ENCODE measurements at places on chromosomes 7 and 10.
A peak's percentile ranks its signal among the peaks of the same experiment; 100 is the strongest.

- DNase-seq = no peak
These were observed 19.6 kb downstream of the R3HCC1L start for GRCh38 chr10:98154076-98154475.

DNA sequence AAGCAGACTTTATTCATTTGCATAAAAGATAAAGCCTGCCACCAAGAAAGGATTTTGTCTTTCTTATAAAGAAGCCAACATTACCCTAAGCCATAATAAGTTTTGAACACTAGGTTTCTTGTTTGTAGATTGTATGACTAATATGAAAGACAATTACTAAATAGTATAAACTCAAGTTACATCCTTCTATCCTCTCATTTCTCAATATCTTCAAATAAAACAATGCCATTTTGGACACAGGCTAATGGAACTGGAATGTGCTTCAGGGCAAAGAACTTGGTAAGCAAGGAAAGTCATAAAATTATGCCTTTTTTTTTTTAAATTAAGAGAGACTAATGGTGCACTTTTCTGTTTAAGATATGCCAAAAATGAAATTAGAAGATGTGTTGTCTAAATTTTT is 137.7 kb downstream of the DKK1 start:
- no peak for DNase-seq

DNA sequence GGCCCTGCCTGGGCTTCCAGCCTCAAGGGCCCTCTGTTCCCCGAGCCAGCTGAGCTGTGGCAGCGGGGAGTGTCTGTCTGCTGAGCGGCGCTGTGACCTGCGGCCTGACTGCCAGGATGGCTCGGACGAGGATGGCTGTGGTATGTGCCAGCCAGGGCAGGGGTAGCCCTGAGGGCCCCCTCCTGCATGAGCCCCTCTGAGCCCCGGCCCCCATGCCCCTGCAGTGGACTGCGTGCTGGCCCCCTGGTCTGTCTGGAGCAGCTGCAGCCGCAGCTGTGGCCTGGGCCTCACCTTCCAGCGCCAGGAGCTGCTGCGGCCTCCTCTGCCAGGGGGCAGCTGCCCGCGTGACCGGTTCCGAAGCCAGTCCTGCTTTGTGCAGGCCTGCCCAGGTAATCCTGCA is 28.4 kb upstream of the ZNF467 start:
- no peak for DNase-seq

DNA sequence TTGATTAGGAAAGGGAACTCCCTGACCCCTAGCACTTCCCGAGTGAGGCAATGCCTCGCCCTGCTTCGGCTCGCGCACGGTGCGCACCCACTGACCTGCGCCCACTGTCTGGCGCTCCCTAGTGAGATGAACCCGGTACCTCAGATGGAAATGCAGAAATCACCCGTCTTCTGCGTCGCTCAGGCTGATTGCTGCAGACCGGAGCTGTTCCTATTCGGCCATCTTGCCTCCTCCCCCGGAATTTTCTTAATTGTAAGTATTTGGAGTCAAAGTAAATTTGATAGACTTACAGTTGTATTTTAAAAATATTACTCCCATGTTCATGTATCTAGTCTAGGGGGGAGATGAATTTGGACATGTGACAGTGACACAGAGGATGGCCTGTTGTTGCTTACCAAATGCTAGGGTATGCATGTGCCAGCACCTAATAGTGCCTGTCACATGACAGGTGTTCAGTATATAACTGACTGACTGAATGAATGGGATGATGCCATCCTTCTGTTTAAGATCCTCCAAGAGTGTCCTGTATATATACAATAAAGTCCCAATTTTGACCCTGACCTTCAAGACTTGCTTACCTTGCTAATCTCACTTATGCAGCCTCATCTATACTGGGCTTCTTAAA is 42.0 kb upstream of the ICA1 start:
- no peak for DNase-seq

DNA sequence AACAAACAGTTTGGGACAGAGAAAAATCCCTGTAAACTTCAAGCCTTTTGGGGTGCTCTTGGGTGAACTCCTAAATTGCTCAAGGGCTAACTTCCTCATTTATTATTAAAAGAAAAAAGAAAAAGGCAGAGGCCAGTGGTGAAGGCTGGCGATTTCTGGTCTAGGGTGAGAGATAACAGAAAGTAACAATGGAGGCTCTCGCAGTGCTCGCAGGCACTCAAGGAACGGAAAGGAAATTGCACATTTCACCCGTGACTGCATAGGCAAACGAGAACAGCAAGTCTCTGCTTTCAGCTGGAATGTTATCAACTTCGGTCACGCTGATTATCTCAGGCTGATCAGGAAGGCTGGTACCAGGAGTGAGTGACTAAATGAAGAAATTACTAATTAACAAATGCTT is 70.7 kb downstream of the PRKAG2 start:
- no peak for DNase-seq

GRCh38 chr10:72340510-72341261 is 14.0 kb downstream of the DNAJB12 start:
- peak; percentile 59 for DNase-seq

- DNase-seq = no peak
These were observed 17.9 kb upstream of the DDX21 start for GRCh38 chr10:68938117-68938516.

DNA sequence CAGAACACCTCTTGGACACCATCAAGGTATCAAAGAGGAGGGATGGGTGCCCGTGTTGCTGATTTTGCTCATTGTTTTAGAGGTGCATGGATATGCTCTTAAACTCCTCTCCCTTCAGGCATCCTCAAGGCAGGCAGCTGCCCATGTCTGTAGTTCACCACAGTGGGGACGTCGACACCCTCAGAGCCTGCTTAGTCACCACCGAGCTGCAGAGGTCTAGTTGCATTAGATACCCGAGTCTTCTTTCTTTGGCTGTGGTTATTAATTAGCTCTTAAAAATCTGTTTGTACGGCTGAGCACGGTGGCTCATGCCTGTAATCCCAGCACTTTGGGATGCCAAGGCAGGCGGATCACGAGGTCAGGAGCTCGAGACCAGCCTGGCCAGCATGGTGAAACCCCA is 24.7 kb upstream of the TSPAN13 start:
- no peak for DNase-seq

DNA sequence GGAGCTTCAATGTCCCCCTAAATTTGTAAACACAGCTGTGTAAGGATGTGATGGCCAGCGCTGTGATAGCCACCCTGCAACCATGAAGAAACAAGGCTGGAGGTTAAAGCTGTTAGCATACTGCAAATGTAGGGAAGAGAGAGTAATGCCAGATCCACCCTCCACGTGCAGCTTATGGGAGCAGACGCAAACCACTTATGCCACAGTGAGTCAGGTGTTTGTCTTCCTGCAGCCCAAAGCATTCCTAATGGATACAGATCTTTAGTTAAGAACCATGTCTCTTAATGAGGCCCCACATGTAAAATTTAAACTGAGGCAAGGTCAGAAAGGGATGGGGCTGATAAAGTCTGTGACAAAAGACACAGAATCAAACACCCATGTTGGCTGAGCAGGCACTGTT is 13.6 kb upstream of the MYL7 start:
- no peak for DNase-seq

- DNase-seq = no peak
These were observed 16.8 kb upstream of the VPS26A start for GRCh38 chr10:69107176-69107490.

- DNase-seq = peak; percentile 27
These were observed 77.2 kb downstream of the CH25H start for GRCh38 chr10:89129911-89130310.

DNA sequence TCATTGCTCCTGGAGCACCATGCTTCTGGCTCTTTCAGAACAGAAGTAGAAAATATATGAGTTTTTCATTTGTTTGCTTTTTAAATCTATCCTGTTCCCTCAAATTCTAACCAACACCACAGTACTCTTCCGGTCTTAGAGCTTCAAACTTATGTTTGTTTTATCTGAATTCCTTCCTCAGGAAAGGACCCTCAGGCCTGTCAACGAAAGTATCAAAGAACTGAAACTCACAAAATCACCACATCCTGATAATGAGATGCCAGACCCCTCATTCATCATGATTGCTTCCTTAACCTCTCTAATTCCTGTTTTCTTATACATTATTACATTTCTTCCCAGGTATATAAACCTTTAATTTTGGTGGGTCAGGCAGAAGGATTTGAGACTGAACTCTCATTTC is 135.2 kb downstream of the BMS1 start:
- DNase-seq = no peak

DNA sequence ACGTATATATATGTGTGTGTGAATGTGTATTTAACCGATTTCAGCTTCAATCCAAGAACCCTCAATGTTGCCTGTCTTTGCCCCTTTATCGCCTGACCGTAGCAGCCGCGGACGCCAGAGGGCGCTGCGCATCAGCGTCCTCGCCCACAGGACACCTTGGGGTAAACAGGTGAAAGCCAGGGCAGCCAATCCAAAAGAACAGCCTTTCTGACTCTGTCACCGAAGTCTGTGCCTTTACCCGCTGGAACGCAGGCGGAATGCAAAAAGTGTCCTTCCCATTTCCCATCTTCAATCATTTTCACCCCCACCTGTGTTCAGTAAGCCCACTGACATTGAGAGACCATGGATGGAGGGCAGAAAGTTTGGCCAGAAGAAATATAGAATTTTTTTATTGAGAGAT is 3.6 kb downstream of the NXPH1 start:
- no peak for DNase-seq

- no peak for DNase-seq
These were observed 67.7 kb downstream of the GPAM start for GRCh38 chr10:112115781-112116385.

DNA sequence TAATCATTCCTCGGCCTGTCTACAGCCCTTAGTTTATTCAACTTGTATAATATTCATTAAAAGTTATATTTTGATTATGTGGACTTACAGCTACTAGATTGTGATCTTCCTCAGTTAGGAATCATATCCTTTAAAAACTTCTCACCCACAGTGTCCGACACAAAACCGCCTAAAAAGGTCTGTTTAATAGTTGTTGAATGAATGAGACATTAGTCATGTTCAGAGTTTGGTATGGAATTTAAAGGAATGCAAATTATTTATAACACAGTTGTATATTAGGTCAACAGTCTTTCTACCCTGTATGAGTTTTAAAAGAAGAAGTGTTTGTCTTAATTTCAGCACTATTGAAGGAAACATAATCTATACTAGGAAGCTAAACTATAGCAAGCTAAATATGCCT is 390.0 kb downstream of the ARL4A start:
- no peak for DNase-seq

DNA sequence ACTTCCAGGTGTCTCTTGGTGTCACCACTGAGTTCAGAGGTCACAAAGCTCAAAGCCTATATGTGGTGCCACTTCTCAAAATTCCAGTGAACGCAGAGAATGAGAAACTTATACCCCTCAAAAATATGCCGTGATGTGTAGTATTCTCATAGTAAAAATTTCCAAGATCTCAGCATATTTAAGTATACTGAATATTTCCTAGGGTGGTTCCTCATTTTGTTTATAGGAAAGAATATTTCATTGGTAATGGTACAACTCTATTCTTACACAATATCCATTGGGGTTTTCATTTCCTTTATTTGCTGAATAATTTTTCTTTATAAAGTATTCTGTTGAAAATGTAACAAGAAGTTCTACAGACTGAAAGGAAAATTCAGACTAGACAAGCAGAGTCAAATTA is 58.9 kb upstream of the ADO start:
- no peak for DNase-seq

GRCh38 chr7:69213878-69214277 is 384.4 kb upstream of the AUTS2 start:
- DNase-seq = no peak

- no peak for DNase-seq
These were observed 26.2 kb upstream of the PIK3AP1 start for GRCh38 chr10:96746503-96746902.

- no peak for DNase-seq
These were observed 244.2 kb downstream of the IPMK start for GRCh38 chr10:58023341-58024073.

DNA sequence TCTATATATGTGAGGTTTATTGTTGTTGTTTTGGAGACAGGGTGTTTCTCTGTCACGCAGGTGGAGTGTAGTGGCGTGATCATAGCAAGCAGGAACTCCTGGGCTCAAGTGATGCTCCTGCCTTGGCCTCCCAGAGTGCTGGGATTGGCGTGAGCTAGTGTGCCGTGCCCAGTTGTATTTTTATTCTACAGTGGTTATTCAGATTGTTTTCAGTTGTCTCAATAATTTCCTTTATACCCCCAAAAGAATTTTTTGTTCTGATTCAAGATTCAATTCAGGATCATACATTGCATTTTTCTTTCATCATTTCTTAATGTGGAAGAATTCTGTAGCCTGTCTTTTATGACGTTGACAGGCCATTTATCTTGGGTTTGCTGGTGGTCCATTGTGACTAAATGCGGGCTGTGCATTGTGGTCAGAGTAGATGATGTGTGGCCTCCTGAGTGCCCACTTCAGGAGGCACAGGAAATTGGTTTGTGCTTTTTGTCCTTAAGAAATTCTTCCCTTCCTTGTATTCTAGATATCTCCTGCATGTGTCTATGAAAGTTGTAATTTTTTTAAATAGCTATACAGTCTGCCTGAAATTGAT is 22.9 kb downstream of the RBM33 start:
- no peak for DNase-seq

GRCh38 chr10:118259288-118259906 is 82.7 kb downstream of the FAM204A start:
- DNase-seq = no peak

DNA sequence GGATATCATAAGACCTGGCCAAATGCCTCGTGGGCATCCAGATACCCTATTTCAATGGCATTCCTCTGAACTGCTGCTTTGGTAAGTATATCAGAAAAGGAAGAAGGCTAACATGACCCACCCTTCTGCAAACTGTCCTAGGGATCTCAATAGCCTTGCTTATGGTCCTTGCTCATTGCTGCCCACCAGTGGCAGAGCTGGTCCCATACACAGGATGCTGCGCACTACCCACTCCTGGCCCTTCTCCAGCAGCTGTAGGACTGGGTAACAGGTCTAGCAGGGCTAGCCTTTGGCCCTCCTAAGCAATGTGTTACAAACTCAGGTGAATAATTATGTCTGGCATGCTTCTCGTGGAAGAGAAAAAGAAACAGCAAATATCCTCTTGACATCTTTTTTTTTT is 72.5 kb downstream of the C10orf90 start:
- DNase-seq = no peak

- DNase-seq = no peak
These were observed 19.6 kb downstream of the ARL4A start for GRCh38 chr7:12706900-12707536.

GRCh38 chr7:21113609-21114415 is 314.1 kb upstream of the SP4 start:
- DNase-seq = no peak

GRCh38 chr10:16828701-16829175 is 11.5 kb upstream of the RSU1 start:
- DNase-seq = no peak

GRCh38 chr7:27179503-27180430 is 5.3 kb downstream of the HOXA11 start:
- no peak for DNase-seq

DNA sequence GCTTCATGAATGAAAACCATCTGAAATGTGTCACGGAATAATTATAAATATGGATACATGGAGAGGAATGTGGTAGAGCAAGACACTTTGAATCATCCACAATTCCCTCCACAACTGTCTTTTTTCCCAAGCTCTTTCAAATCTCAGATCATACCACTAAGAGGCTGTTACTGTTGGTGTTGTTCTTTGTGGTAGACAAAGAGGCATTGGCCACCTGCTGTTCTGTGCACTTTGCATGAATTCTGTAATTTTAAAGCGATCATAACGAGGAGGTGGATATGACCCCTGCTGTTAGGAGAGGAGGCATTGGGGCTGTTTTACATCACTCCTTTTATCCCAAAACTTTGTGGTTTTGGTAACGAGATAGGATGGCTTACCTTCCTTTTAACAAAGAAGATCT is 141.2 kb upstream of the KLF6 start:
- no peak for DNase-seq

GRCh38 chr10:98096316-98096715 is 38.1 kb upstream of the R3HCC1L start:
- no peak for DNase-seq
